ENCODE measurements at places on chromosomes 4 and X.
A peak's percentile ranks its signal among the peaks of the same experiment; 100 is the strongest.

GRCh38 chrX:18721683-18722499 lies 14.4 kb downstream of the PPEF1 start:
- no peak for DNase-seq

DNA sequence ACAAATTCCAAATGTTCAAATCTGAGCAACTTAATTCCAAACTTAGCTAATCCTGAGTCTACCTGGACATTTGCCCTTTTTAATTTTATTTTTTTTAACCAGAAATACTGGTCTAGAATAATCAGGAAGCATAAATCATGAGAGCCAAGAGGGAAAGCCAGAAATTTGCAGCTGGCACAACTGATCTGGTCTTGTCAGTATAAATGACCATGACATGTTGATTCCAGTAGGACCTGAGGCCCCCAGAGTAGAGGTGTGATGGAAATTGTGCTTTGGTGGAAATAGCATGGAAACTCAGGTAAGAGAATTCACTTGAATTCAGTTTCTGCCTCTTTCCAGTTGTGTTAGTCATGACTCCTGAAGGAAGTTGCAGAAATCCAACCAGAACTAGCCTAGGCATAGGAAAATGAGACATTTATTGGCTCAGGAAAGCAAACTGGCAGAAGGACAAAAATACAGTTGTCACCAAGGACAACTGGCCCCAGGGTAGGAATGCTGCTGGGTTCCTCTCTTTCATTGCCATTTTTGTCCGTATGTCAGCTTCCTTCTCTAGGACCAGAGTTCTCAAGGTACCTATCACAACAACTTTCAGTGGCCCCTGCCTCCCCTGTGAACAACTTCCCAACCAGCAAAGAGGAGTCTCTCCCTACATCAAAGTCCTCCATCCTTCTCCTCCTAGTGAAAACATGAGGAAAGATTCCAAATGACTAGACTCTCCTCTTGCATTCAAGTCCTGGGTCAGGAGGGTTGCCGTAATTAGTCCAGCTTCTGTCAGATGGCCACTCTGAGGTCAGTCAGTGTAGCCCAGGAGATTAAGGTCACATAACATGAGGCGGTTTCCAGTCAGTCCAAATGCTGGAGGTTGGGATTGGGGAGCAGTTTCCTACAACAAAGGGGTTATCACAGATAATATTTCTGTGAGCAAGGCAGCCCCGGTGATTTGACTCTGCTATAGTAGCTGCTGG lies 29.3 kb upstream of the MYOZ2 start:
- DNase-seq: no peak

DNA sequence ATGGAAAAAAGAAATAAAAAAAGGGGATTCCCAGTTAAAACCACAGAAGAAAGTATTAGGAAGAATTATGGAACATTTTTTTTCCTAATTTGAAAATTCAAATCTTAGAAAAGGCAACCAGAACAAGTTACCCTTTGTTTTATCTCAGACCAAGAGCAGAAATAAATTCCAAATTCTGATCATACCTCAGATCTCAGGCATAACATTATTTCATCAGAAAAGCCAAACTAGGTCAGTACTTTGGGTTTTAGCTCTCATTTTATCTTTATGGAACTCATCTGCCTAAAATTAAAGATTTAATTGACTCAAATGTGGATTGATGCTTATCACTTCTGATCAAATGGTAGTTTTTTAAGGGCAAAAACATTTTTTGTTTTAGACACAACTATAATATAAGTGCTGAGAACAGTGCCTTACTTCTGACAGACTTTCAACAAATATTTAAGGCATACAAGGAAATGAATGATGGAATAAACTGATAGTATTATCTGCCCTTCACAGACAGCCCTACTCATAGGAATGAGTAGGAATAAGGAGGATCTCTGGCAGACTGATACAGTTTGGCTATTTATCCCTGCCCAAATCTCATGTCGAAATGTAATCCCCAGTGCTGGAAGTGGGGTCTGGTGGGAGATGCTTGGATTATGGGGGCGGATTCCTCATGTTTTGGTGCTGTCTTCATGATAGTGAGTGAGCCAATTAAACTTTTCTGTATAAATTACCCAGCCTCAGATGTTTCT lies 245.3 kb upstream of the PITX2 start:
- DNase-seq: no peak

DNA sequence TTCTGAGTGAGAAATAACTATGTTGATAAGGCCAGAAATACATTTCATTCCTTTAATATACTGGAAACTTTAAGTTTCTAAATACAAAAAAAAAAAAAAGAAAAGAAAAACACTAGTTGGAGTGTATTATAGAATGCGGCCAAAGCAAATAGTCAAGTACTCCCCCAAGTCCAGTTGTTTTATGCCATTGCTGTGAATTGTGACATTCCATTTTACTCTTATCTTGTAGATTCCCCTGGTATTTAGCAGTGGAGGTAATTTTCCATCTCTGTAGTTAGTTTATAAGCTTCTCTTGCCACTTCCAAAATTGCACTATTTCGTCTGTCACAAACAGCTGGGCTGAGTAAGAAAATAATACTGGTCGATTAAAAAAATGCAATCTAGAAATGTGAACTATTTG lies 426.0 kb downstream of the PCDH18 start:
- no peak for DNase-seq

DNA sequence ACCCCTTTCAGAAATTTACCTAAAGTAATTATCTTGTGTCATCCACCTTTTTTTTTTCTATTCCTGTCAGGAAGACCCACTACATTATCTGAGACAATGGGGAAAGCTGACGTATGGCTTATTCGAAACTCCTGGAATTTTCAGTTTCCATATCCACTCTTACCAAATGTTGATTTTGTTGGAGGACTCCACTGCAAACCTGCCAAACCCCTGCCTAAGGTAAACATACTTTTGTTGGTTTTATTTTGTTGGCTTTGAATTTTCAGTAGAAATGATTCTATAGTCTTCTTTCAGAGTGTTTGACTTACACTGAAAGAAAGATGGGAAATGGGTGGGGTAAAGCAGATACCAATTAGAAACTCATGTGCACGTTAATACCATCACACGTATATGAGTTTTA lies 2.2 kb downstream of the UGT2B7 start:
- no peak for DNase-seq

- no peak for DNase-seq
These were observed 20.9 kb upstream of the RAB40A start for GRCh38 chrX:103540145-103540544.

DNA sequence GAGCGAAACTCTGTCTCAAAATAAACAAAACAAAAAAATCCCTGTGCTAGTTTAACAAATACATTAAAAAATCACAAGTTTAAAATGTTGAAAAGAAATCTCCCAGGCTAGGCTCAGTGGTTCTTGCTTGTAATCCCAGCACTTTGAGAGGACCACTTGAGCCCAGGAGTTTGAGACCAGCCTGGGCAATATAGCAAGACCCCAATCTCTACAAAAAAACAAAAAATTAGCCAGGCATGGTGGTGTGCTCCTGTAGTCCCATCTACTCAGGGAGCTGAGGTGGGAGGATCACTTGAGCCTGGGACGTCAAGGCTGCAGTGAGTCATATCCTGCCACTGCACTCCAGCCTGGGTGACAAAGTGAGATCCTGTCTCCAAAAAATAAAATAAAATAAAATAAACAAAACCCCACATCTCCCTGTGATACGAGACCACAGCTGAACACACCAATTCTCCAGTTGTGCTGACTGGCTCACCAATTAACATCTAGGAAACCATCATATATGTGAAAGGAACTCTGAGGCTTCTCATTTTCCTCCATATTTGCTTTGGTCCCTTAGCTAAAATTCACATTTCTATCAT lies 7.3 kb downstream of the RPS4X start:
- peak; percentile 2 for DNase-seq

- no peak for DNase-seq
These were observed 3.7 kb downstream of the KLB start for GRCh38 chr4:39410415-39410814.

- DNase-seq: no peak
These were observed 25.2 kb downstream of the PIGG start for GRCh38 chr4:524196-524595.

DNA sequence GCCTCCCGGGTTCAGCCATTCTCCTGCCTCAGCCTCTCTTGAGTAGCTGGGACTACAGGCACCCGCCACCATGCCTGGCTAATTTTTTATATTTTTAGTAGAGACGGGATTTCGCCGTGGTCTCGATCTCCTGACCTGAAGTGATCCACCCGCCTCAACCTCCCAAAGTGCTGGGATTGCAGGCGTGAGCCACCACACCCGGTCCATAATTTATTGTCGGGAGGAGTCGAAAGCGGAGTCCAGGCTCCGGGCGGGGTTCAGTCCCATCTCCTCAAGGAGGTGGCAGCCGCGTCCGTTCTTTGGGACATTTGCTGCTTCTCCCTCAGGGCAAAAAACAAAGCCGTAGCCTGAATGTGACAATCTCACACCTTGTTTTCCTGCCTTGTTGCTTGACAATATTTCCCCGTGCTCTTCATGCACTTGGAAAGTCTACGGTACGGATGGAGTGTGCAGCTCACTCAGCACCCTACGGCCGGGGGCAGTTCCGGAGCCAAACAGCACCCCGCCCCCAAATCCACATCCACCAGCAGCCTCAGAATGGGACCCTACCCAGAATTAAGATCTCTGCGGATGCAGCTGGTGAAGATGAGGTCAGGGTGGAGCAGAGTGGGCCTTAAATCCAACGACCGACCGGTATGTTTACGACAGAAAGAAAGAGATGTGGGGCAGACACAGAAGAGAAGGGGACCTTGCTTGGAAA lies 9.6 kb downstream of the GTPBP6 start:
- no peak for DNase-seq

- DNase-seq: no peak
These were observed 224.7 kb downstream of the ANTXR2 start for GRCh38 chr4:79848329-79848728.

GRCh38 chr4:2080429-2081300 lies 21.5 kb downstream of the NAT8L start:
- DNase-seq: no peak

- peak; percentile 37 for DNase-seq
These were observed 15.3 kb downstream of the SEPSECS start for GRCh38 chr4:25144870-25145481.

GRCh38 chr4:8095956-8096689 lies 62.5 kb downstream of the ABLIM2 start:
- DNase-seq: no peak

All from SW 1271 (cell line).